SK-N-SH treated with all-trans-retinoic acid at 6 μM for 48 hours (cell line): ENCODE measurements at places on chromosomes 2 and 18.

GRCh38 chr2:26911911-26912861 lies 58.3 kb upstream of the MAPRE3 start:
- ATAC-seq = peak; percentile 81

DNA sequence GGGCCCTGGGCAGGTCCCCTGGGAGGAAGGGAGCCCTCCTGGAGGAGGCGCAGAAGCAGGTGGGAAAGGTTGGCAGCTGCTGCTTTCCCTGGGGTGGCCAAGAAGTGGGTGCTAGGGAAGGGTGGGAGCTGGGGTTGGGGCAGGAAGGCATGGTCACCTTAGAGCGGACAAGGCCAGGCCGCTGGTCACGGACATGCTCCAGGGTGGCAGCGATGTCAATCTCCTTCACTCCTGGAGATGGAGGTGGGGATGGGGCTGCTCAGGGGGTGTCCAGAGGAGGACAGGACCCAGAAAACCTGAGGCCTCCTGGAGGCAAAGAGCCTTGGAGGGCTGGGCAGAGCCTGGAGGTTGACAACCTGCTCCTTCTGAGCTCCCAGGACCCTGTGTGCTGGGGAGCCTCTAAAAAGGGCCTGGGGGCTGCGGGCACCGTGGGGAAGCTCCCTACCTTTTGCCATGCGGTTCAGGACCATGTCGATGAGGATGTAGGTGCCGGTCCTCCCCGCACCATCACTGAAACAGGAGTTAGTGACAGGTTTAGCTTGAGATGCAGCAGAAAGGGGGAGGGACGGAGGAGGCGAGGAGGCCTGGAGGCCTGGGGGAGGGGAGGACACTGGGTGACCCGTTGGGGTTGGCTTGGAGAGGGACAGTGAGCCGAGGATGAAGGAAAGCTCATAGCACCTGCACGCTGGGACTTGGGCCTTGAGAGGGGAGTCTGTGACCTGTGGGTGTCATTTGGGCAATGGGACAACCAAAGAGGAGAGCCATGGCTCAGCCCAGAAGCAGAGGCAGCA lies 11.4 kb downstream of the DNAJB2 start:
- ATAC-seq = no peak

DNA sequence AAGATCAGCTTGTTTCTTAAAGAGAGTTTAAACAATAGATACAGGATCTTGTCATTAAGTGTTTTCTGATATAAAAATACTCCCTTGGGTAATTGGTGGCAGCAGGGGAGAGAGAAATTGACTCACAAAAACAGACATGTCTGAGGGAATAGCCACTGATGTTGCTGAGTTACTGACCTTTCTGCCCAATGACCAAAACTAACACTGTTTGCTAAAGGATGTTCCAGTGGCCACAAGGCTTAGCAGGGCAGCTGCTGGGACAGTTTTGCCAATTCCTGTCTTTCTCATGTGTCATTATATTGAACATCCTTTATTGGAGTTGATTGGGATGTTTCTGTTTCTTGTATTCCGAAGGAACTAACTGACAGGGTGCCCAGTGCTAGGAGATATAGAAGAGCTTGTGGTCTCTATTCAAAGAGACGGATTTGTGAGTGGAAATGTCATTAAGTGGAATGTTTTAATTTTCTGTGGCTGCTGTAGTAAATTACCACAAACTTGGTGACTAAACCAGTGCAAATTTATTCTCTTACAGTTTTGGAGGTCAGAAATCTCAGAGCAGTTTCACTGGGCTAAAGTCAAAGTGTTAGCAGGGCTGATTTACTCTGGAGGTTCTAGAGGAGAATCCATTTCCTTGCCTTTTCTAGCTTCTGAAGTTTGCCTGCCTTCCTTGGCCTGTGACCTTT lies 124.8 kb upstream of the RMDN2 start:
- peak; percentile 51 for ATAC-seq

- no peak for ATAC-seq
Measured at GRCh38 chr18:289026-289425, 21.2 kb upstream of the THOC1 start.

- no peak for ATAC-seq
Measured at GRCh38 chr2:186518291-186518690, 32.2 kb downstream of the ZC3H15 start.

DNA sequence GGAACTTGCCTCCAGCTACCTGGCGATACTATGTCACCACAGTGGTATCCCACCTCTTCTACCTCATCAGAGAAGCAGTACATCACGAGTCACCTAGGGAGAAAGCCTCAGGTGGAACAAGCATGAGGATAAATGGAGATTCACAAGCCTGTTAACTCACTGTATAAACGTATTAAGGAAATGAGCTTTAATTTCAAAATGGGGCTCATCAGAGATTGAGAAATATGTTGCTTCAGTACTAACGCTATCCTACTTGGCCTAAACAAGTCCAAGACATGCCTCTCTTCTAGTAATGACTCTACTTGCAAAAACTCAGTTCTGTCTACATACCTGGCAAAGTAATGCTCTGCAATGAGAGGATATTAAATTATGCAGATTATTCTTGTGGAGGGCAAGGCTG lies 4.3 kb downstream of the SLC39A6 start:
- ATAC-seq = no peak

DNA sequence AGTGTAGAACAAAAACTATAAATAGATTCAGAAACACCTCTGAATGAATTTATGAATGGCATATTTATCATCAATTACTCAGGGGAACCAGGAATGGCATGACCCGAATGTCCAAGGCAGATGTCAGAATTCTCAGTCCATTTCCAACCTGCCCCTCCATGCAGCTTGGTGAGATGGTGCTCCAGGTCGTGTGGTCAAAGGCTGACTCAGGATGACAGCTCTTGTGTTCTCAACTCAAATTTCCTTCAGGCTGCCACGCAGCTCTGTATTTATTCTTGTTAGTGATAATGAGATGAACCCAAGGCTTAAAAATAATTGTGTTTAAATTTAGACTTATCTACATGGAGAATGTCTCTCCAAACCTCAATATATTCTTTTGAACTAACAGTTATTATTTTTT lies 146.9 kb downstream of the METTL4 start:
- no peak for ATAC-seq

GRCh38 chr2:122164964-122165363 lies 409.5 kb downstream of the TSN start:
- no peak for ATAC-seq

DNA sequence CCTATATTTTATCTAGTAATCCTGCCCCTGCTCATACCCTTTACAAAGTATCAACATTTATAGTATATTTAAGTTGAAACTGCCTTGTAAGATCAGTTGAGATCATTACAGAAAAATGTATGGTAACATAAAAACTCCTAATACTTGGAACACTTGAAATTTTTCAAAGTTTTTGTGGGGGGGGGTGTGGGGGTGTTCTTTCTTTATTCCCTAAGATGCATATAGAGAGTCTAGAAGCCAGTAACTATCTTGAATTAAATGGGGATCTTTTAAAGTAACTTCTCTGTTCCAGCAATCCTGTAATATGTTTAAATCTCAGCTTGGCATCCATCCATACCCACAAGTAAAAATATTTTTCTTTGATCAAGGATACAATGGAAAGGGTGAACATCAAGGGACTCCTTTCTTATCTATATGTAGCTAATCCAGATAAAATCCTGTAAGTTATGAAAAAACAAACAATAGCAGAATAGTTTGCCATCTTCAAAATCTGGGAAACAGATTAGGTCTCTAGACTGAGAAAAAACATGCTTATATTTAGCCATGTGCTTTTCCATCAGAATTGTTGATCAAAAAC lies 455.3 kb downstream of the MEIS1 start:
- no peak for ATAC-seq

DNA sequence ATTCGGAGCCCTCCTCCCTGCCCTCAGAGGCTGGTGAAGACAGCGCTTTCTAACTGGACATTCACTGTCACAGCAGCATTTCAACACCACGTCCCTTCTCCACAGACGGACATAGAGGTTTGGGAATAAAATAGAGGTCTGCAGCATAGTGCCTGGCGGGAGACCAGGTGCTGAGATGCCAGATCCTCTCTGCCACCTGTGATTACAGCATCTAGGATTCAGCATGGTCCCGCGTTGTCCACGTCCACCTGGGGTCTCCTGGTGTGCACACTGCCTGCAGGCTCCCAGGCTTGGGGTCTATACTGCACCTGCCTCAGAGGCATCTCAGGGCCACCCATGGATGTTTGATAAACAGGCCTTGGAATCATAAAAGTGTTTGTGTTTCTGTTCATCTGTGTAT lies 175.5 kb downstream of the TMEM18 start:
- no peak for ATAC-seq

- no peak for ATAC-seq
Measured at GRCh38 chr18:24200494-24201290, 61.8 kb downstream of the CABYR start.
